HCEC 1CT (cell line): ENCODE measurements at places on chromosomes 13 and 19.

DNA sequence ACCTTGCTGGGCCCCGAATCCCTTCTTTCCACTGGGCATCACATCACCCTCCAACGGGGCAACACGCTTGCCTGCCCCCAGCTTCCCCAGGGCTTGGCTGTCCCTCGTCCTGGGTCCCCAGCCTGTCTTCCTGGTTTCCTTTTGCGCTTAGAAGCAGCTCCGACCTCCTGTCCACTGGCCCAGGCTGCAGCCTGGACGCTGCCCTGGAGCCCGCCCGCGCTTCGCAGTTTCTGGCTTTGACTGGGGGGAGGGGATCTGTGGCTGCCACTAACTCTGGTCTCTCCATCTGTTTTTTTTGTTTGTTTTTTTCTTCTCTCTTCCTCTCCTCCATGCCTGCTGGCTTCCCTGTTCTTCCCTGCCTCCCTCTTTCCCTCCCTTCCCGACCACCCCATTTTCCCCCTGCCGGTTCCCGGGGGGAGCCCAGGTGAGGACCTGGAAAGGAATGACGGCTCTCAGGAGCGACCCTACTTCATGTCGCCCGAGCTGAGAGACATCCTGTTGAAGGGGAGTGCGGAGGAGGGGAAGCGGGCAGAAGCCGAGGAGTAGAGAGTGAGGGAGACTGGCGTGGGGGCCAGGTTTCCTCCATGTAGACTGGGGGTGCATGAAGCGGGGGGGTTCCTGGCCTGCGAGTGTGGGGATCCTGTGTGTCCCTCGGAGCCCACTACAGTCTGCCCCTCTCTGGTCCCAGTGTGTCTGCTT lies 11.5 kb upstream of the ILF3 start:
- no peak for DNase-seq

DNA sequence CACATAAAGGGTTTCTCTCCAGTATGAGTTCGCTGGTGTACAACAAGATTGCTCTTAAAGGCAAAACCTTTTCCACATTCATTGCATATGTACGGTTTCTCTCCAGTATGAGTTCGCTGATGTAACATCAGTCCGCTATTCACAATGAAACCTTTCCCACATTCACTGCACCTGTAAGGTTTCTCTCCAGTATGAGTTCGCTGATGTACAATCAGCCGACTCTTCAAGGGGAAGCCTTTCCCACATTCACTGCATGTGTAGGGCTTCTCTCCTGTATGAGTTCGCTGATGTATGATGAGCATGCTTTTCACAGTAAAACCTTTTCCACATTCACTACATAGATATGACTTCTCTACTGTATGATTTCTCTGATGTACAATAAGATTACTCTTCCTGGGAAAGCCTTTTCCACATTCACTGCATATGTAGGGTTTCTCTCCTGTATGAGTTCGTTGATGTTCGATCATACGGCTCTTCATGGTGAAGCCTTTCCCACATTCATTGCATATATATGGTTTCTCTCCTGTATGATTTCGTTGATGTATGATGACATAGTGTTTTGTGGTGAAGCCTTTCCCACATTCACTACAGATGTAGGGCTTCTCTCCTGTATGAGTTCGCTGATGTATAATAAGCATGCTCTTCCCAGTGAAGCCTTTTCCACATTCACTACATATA lies 6.0 kb upstream of the ZNF614 start:
- DNase-seq = no peak

GRCh38 chr19:31100981-31101380 lies 248.3 kb downstream of the TSHZ3 start:
- DNase-seq = peak; percentile 17

GRCh38 chr19:4504891-4505569 lies 13.3 kb downstream of the PLIN4 start:
- DNase-seq = no peak

GRCh38 chr13:23081901-23082300 lies 98.9 kb upstream of the SGCG start:
- no peak for DNase-seq
